ENCODE measurements at places on chromosomes 2 and 18. TPM values are rescaled to one million over a fixed set of nuclear protein-coding genes. Genes with fewer than 3 reads are reported as not detected.

GRCh38 chr2:113910110-113910717 is 20.3 kb downstream of the ACTR3 start:
- no peak overlapping the region for H3K4me3 ChIP-seq
- DNase-seq, result no peak
- H3K36me3 ChIP-seq, result no peaks in the 10 kb centered on the region
- peaks cover 15% of the 10 kb centered on the region for H3K4me1 ChIP-seq
- no peaks in the 10 kb centered on the region for H3K27me3 ChIP-seq

- H3K4me1 ChIP-seq, result no peaks in the 10 kb centered on the region
- no peak for DNase-seq
- no peak overlapping the region for H3K27ac ChIP-seq
- H3K27me3 ChIP-seq, result no peaks in the 10 kb centered on the region
- H3K36me3 ChIP-seq, result no peaks in the 10 kb centered on the region
Measured at GRCh38 chr18:35096677-35097011, 55.4 kb downstream of the MAPRE2 start.

The CYP26B1 gene
- 18.6 TPM for total RNA-seq

DNA sequence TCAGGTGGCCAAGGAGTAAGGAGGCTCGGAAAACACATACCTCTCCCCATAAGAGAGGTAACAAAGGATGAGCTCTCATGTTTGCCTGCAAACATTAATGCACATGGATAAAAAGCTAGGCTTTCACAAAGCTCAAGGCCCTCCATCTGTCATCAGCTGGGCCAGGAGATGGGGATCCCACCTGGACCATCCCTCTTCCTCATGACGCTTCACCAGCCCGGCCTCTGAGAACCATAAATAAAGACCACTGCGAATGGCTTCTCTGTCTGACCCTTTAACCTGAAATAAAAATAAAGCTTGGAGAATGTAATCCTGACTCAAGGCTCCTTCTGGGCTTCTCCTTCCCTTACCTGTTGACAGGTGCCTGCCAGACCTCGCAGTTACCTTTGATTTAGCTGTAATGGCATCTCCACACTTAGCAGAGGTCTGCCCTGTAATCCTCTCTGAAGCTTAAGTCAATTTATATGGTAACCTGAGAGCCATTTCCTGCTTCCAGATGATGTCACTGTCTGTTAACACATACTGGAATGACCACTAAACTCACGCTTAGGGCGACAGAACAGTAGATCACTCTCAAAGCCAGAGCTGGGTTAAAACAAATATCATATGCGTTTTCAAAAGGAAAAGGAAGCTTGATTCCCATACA is 29.3 kb upstream of the FOXI3 start:
- no peak overlapping the region for H3K27ac ChIP-seq
- no peaks in the 10 kb centered on the region for H3K4me1 ChIP-seq
- H3K36me3 ChIP-seq, result no peaks in the 10 kb centered on the region
- no peak overlapping the region for H3K4me3 ChIP-seq
- H3K27me3 ChIP-seq, result no peaks in the 10 kb centered on the region

The EPB41L3 gene
- 90.9 TPM for total RNA-seq

GRCh38 chr2:46504685-46505471 is 25.5 kb downstream of the TMEM247 start:
- H3K27ac ChIP-seq, result no peak overlapping the region
- H3K4me1 ChIP-seq, result no peaks in the 10 kb centered on the region
- no peaks in the 10 kb centered on the region for H3K36me3 ChIP-seq
- DNase-seq, result no peak
- H3K27me3 ChIP-seq, result no peaks in the 10 kb centered on the region
- no peak overlapping the region for H3K4me3 ChIP-seq

The PRSS56 gene
- not detected for total RNA-seq

DNA sequence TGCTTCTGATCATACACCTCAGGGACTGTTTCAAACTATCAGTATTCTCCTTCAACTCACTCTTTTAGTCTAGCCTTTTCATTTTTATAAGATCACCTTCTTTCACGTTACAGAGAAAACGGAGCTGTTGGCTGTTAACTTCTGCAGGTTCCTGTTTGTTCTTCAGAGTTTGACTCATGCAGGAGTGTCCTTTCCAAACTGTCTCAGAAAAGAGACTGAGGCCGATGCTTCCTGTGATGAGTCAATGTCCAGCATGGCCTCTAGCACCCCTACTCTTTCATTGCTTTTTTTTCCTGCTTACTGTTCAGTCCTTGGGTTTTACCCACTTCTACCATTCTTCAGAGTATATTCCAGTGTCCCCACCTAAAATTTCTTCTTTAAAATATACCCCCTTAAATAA is 240.8 kb upstream of the RGPD4 start:
- H3K27me3 ChIP-seq, result no peaks in the 10 kb centered on the region
- no peak for DNase-seq
- no peaks in the 10 kb centered on the region for H3K36me3 ChIP-seq
- H3K4me3 ChIP-seq, result no peak overlapping the region

The ANKZF1 gene
- 53.1 TPM for total RNA-seq

The CHRND gene
- not detected for total RNA-seq

The PLEKHM3 gene
- 18.3 TPM for total RNA-seq

DNA sequence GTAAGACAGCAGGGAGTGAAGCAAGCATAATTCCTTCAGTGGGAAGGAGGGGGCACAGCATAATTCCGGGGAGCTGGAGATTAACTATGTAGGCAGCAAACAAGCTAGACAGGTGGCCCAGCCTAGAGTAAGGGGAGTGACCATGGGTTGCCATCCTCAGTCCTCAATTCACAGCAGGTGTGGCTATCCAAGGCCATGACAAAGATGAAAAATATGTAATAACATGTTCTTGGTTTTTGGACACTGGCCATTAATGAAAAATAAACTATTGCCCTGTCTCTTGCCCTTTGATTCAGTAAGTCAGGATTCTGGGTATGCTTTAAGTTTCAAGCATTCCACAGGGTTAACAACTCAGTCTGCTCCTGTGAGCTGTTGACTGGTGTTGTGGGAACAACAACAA is 65.0 kb downstream of the CYP1B1 start:
- no peaks in the 10 kb centered on the region for H3K27me3 ChIP-seq
- H3K27ac ChIP-seq, result no peak overlapping the region
- H3K36me3 ChIP-seq, result no peaks in the 10 kb centered on the region
- H3K4me3 ChIP-seq, result no peak overlapping the region
- DNase-seq, result no peak
- no peaks in the 10 kb centered on the region for H3K4me1 ChIP-seq

DNA sequence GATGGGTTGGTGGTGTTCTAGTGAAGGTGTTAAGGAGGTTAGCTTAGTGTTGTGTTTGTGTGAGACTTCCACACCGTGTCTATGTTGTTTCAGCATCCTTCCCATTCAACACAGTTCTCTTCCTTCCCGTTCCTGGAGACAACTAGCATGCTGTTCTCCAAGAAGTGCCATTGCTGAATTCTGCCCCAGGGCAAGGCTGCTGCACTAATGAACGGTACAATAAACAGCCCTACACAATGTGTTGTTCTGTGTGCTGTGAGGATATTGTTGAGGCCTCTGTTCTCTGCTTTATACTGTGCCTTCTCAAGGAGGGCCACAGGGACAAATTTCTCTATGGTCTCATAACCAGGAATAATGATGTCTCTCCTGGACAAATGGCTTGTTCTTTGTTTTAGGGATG is 39.8 kb upstream of the ZEB2 start:
- no peak overlapping the region for H3K27ac ChIP-seq
- H3K36me3 ChIP-seq, result no peaks in the 10 kb centered on the region
- DNase-seq, result no peak
- H3K27me3 ChIP-seq, result no peaks in the 10 kb centered on the region
- no peaks in the 10 kb centered on the region for H3K4me1 ChIP-seq

GRCh38 chr2:26136451-26136850 is 36.4 kb upstream of the GAREM2 start:
- no peaks in the 10 kb centered on the region for H3K27me3 ChIP-seq
- no peak for DNase-seq
- peaks cover 18% of the 10 kb centered on the region for H3K36me3 ChIP-seq

DNA sequence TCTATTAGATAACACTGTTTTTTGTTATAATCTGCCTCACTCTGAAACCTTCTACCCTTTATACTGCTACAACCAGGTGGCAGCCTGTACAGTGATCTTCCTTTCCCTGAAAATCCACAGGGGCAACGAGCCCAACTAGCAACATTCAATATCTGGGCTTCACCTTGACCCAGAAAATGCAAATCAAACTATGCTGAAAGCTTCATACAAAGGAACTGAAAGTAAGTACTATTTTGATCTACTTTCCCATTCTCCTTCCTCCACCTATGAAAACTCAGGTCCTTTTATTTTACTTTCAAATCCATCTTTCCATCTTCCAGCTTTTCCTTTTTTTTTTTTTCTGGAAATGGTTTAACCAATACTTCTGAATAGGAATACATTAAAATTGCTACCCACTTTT is 175.8 kb upstream of the CCDC150 start:
- H3K27ac ChIP-seq, result no peak overlapping the region
- no peaks in the 10 kb centered on the region for H3K36me3 ChIP-seq
- H3K4me1 ChIP-seq, result no peaks in the 10 kb centered on the region

GRCh38 chr18:33710269-33710668 is 132.2 kb downstream of the ASXL3 start:
- no peaks in the 10 kb centered on the region for H3K36me3 ChIP-seq
- H3K27me3 ChIP-seq, result no peaks in the 10 kb centered on the region
- no peaks in the 10 kb centered on the region for H3K4me1 ChIP-seq
- no peak overlapping the region for H3K4me3 ChIP-seq

The NYAP2 gene
- total RNA-seq, result not detected

The RTP5 gene
- not detected for total RNA-seq

The HOXD11 gene
- total RNA-seq, result not detected

The NAT8 gene
- total RNA-seq, result not detected

The FNDC4 gene
- total RNA-seq, result 18.1 TPM

- H3K27me3 ChIP-seq, result no peaks in the 10 kb centered on the region
- H3K4me3 ChIP-seq, result no peak overlapping the region
- DNase-seq, result no peak
- no peaks in the 10 kb centered on the region for H3K36me3 ChIP-seq
- H3K27ac ChIP-seq, result peak overlapping the region; percentile 77
Measured at GRCh38 chr2:197195518-197195917, 115.1 kb downstream of the ANKRD44 start.

DNA sequence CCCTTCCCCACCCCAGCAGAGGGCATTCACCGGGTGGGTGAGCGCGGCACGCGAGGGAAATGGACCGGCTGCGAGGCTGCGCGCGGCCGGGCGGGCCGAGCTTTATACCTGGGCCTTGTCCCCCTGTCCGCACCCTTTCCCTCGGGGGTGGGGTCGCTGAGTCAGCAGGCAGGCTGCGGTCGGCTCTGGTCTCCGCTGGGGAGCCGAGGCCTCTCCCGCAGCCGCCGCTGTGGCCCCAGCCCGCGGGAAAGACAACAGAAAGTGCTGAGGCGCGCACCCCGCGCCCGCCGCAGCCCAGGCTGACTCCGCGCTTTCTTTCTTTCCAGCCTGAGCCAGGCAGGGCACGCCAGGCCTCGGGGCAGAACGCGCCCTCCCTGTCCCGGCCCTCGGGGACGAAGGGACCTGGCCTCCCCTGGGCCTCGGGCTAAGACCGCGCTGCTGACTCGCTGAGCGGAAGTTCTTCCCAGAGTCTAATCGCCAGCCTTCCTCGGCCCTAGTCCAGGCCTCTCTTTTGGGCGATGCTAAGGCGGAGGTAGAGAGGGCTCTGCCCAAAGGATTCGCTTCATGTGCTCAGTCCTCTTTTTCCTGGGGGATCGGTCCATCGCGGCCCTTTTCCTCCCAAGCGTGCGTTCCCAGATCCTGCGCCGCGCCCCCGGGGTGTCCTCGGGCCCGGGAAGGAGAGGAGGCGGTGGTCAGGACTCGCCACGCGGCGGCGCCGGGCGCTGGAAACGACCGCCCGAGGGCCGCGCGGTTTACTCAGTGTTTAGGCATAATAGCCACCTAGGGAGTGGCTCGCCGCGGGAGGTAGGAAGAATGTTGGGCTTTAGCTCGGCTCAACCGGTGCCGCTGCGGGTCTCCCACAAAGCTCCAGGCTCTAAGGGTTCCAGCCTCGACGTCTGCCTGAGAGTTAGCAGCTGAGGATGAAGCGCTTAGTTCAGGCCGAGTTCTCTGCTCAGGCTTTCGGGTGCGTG is at the start of gene CRYBA2:
Gene CRYBA2, minus strand, starts transcription at position 78 of the 971 bp plus-strand sequence. CDS start 246 bp downstream, outside the sequence.
- no peaks in the 10 kb centered on the region for H3K36me3 ChIP-seq
- H3K4me1 ChIP-seq, result peaks cover 24% of the 10 kb centered on the region
- H3K27ac ChIP-seq, result no peak within 1 kb of the TSS
- peak within 1 kb of the TSS; percentile 54 for H3K4me3 ChIP-seq
- DNase-seq, result no peak

DNA sequence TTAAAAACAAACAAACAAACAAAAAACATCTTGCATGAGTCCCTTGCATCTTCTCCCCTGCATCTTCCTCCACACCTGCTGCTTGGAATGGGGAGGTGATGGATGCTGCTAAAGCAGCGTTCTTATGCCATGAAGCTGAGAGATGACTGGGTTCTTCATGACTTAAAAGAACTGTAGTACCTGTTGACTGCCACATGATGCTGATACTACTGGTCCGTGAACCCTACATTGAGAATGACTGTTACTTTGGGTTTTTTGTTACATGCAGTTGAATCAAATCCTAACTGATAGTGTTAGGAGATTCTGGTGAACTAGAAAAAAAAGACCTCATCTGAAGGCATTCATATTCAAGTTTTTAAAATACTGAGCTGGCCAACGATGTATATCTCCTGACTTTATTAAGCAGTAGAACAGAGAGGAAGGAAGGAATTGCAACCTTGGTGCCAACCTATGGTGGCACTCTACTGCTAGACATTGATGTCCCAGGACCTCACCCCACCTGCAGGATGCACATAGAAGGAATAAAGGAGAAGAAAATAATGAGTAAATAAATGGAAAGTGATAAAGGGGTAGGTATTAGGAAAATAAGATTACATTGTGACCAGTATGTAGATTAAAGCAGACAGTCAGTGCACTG is 63.2 kb upstream of the SPAG16 start:
- H3K27me3 ChIP-seq, result no peaks in the 10 kb centered on the region
- H3K4me3 ChIP-seq, result no peak overlapping the region
- no peaks in the 10 kb centered on the region for H3K36me3 ChIP-seq
- no peak for DNase-seq
- H3K27ac ChIP-seq, result no peak overlapping the region

The HTR2B gene
- total RNA-seq, result 0.75 TPM

GRCh38 chr2:45649858-45650811 is 1.3 kb upstream of the PRKCE start:
- H3K27ac ChIP-seq, result peak overlapping the region; percentile 96
- peaks cover 10% of the 10 kb centered on the region for H3K4me1 ChIP-seq
- no peaks in the 10 kb centered on the region for H3K27me3 ChIP-seq
- DNase-seq, result peak; percentile 41

GRCh38 chr2:14831458-14831857 is 198.9 kb downstream of the LRATD1 start:
- no peaks in the 10 kb centered on the region for H3K36me3 ChIP-seq
- DNase-seq, result no peak
- no peaks in the 10 kb centered on the region for H3K4me1 ChIP-seq
- no peak overlapping the region for H3K27ac ChIP-seq
- H3K27me3 ChIP-seq, result no peaks in the 10 kb centered on the region

DNA sequence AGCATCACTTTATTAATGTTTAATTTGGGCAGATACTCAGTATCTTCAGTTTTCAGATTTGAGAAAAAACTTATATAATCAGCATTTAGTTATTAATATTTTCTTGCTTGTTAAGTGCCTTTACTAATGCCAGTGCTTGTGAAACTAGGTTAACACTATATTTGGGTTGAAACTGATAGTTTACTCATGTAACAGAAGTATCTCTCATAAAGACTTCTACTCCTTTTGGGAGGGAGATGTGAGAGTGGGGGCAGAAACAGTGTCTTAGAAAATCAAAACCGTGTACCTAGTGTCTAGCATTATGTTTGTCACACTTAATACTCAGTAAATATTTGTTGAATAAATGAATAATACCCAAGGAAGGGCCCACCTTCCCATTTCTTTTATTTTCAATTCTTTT is 129.5 kb downstream of the MSTN start:
- no peak for DNase-seq
- no peak overlapping the region for H3K4me3 ChIP-seq
- no peaks in the 10 kb centered on the region for H3K4me1 ChIP-seq
- no peaks in the 10 kb centered on the region for H3K36me3 ChIP-seq
- no peaks in the 10 kb centered on the region for H3K27me3 ChIP-seq
